ENCODE measurements at places on chromosomes 1 and 21.
A peak's percentile ranks its signal among the peaks of the same experiment; 100 is the strongest.

DNA sequence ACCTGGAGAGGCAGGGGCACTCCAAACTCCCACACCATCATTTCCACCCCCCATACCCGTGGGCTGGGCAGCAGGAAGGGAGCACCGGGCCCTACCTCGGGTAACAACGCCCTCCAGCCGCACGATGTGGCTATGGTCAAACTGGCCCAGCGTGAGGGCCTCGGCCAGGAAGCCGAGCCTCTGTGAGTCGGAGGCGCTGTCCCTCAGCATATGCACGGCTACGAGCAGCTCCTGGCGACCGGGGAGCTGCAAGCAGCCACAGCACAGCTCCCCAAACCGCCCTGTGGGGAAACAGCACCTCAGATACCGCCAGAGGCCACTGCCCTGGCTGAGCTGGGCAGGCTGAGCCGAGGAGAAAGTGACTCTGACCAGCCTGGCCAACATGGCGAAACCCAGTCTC, 29.2 kb downstream of the CDCA8 start:
- no peak for DNase-seq

- no peak for DNase-seq
Measured at GRCh38 chr1:11486231-11487009, 7.5 kb downstream of the DISP3 start.

DNA sequence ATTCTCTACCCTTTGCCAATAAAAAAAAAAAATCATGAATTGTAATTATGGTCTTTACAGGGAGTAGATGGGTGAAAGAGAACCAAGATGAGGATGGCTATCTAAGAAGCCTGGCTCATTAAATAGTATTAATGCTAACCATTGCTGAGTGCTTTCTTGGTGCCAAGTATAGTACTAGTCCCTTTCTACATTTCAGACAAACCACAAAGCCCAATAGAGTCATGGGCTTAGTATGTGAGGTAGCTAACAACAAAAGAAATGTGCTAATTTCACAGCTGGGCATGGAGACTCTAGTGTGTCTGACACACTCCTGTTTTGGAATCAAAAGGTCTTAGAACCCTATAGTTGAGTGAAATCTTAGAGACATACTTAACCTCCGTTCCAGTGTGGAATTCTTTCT, 84.5 kb upstream of the ESRRG start:
- no peak for DNase-seq

GRCh38 chr1:9827558-9828185, 3.9 kb upstream of the CLSTN1 start:
- no peak for DNase-seq

DNA sequence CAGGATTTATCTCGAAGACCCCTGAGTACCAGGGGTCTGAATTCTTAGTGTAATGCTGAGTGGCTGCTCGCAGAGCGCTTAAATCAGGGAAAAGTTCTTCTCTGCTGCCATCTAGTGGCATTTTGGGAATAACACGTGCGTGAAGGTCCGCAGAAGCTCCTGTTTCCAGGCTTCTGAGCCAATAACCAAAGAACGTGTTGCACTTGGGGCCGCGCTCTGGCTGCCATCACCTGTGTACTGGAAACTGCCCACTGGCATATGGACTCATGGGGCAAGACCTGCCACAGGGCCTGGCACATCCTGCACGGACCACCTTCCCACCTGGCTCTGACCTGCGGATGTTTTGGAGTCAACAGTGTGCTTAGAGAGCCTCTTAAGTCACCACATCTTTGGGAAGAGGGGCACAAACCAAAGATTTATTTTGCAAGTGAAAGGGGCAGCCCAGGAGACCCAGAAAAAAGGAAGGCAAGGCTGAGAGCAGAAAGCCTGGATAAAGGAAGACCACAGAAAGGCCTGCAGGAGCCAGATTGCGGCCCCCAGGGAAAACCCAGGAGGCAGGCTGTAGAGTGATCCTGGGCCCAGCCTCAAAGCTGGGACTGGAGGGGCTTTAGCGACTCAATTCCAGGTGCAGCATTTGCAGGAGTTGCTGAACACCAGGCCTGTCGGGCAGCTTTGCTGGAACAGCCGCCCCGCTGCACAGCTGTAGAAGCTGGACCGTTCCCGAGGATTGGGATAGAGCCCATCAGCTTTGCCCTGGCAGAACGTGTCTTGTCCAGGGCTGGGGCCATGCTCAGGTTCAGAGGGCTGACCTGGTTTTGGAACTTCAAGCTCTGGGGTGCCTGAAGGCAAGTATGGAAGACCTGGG, 13.0 kb downstream of the CHIT1 start:
- peak; percentile 10 for DNase-seq

- no peak for DNase-seq
Measured at GRCh38 chr1:14141656-14142055, 441.7 kb downstream of the PRDM2 start.

- no peak for DNase-seq
Measured at GRCh38 chr1:9909234-9910046, 629 bp downstream of the CTNNBIP1 start.

GRCh38 chr1:5595531-5596170, 396.6 kb downstream of the NPHP4 start:
- no peak for DNase-seq

DNA sequence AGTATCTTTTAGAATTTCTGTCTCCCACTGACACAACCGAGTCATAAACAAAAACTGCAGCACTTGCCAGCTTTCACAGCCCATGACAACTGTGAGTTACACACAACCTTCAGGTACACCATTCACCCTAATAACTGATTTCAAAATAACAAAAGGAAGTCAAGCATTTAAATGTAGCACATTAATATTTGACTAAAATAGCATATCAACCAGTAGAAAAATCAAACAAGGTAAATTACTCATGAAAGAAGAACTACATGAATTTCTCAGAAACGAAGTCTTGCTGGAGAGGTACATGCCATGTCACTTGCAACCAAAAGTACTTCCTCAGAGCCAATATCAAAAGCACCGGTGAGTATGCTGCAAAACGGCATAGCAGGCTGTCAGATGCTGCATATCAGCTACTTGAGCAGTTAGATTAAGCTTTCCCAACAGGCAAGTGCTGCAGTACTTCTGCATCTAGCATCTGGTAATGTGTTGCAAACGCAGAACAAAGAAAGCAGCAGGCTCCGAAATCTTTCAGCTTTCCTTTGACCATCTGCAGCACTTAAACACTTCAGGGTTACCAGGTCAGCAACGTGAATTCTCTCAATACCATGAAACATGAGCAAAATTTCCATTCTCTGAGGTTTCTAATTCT, 223.2 kb downstream of the SMYD3 start:
- DNase-seq = no peak

- no peak for DNase-seq
Measured at GRCh38 chr1:8315573-8316475, 2.1 kb upstream of the SLC45A1 start.

DNA sequence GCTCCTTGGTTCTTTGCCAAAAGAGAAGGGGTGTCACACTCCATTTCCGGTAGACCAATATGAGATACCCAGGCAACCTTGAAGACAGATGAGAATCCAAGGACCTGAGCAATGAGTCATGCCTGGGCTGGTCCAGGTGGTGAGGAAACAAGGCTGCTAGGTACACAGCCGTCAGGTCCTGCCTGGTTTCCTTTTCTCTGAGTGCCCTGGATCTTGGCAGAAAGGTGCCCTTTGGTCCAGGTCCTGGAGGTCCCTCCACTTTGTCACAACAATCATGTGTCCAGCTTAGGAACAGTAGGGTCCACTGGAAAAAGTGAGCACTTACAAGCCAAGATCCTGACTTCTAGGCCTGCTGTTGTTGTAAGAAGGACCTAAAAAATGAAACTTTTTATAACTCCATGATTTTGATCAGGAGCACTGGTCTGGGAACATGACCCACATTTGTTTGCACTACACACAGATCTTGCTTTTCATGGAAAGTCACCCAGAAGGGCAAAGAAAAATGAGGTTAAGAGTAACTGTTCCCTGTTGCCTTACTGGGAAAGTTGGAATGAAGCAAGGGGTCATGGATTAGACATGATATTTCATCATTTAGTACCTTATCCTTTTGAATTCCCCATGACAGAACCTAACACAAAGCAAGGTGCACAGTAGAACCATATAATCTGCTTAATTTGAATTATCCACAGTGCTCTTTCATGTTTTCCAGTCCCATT, 94.7 kb downstream of the PAPPA2 start:
- DNase-seq = no peak

GRCh38 chr1:42732126-42732680, 7.8 kb downstream of the CLDN19 start:
- no peak for DNase-seq

DNA sequence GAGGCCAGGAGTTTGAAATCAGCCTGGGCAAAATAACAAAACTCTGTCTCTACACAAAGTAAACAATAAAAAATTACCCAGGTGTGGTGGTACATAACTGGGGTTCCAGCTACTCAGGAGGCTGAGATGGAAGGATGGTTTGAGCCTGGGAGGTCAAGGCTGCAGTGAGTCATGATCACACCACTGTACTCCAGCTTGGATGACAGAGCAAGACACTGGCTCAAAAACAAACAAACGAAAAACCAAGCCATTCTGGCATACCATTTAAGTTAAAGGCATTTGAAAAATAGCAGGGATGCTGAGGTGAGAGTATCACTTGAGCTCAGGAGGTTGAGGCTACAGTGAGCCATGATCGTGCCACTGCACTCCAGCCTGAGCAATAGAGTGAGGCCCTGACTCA, 5.3 kb upstream of the ALDH9A1 start:
- no peak for DNase-seq

DNA sequence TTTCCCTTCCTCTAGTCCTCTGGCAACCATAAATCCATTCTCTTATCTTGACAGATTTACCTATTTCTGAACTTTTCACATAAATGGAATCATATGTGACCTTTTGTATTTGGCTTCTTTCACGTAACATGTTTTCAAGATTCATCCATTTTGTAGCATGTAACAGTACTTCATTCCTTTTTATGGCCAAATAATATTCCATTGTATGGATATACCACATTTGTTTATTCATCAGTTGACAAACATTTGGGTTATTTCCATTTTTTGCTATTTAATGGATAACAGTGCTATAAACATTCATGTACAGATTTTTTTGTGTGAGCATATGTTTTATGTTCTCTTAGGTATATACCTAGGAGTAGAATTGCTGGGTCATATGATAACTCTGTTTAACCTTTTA, 54.0 kb downstream of the RPAP2 start:
- no peak for DNase-seq

- DNase-seq = no peak
Measured at GRCh38 chr1:177021687-177022086, 142.8 kb downstream of the ASTN1 start.

- DNase-seq = no peak
Measured at GRCh38 chr1:167121375-167122120, 27.7 kb downstream of the STYXL2 start.

DNA sequence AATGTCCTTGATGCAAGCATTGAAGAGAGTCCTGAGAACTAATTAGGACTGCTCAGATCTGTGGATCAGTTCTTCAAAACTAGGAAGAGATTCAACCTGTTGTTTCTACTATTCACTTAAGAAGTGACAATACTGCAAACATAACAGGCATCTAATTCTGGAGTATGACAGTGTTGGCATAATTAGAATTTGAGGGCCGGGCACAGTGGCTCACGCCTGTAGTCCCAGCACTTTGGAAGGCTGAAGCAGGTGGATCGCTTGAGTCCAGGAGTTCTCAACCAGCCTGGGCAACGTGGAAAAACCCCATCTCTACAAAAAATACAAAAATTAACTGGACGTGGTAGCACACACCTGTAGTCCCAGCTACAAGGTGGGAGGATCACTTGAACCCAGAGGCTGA, 8.0 kb upstream of the FOXJ3 start:
- no peak for DNase-seq

DNA sequence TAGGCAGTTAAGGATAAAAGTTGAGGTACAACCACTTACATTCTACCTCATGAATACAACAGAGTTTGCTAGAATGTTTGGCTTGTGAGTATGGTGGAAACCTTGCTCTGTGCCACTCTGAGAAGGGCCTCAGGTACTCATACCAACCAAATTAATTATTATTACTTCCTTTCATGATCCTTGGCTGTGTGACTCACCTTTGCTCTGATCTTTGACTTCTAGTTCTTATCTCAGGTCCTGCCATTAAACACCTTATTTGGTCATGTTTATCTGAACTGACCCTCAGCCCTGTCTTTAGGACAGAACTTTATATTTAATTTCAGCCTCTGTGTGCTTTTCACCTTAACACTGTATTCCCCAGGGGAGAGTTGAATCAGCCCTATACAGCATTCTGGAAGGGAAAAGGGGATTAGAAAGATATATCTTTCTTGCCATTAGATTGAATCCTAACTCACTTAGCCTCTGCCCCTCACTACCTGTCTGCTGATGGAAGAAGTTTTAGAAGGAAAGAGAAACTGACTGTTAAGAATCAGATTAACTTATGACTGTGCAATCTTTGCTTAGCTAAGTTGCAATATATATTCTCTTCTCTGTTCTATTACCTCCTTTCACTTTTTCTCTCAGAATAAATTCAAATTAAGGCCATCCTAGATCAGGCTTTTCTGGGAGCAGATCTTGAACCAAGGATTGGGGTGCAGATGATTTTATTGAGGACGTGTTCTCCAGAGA, 260.4 kb upstream of the DPYD start:
- no peak for DNase-seq

GRCh38 chr1:51285055-51285454, 45.3 kb downstream of the TTC39A start:
- no peak for DNase-seq

GRCh38 chr1:51966559-51966958, 23.9 kb downstream of the RAB3B start:
- DNase-seq = no peak

GRCh38 chr1:167344615-167345385, 124.1 kb downstream of the POU2F1 start:
- DNase-seq = no peak

DNA sequence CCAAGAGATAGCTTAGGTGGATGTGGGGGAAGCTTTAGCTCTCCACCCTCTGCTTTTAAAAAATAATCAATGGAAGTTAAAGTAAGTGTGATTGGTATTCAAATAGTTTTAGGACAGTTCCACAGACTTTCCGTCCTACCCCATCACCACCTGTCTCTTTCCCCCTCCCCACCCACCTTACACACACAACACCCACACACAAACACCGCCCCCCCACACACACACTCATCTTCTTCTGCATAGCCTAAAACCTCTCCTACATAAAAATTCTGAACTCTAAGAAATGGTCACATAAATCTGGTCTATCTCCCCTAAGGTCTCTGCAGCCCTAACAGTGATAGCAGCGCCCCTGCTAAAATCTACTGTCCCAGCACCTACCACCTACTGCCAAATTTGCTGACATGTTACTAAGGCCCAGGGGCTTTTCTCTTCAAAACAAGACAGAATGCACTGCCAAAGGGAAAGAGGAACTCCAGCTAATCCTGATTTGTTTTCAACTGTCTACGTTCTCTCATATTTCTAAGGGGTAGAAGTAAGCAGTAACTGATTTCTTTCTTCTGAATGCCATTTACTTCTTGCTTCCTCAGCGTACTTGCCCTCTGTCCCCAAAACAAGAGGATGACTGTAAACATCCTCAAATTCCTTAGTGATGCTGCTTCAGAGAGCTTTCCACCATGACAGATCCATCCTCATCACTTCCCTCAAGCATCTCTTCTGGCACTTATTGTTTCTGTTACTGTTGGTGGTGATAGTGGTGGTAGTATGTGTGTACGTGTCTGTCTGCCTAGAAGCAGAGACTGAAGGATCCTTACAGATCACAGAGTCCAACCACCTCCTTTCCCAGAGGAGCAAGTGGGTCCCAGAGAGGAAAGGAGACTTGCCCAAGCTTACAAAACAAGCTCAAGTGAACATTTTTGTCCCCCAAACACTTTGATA, 56.8 kb downstream of the LUZP1 start:
- no peak for DNase-seq

All from stimulated activated CD8-positive, alpha-beta memory T cell treated with anti-CD3 and anti-CD28 coated beads, Interleukin-15, amount 100 ng/mL, for 48 hours (primary cell).